ENCODE measurements at places on chromosomes 5 and 9. TPM values are rescaled to one million over a fixed set of nuclear protein-coding genes. Genes with fewer than 3 reads are reported as not detected.

Gene PCDHGB6
- 23.1 TPM for total RNA-seq

Gene ARHGEF28
- 17.0 TPM for total RNA-seq

Gene MCCC2
- total RNA-seq = 48.7 TPM

Gene BAAT
- 0.36 TPM for total RNA-seq

Gene SPINK6
- total RNA-seq = not detected

Gene TNPO1
- 149 TPM for total RNA-seq

Gene HACD4
- total RNA-seq = 0.72 TPM

Gene FAM221B
- total RNA-seq = not detected

Gene PDCD1LG2
- total RNA-seq = not detected

Gene AJM1
- total RNA-seq = 5.1 TPM

Gene RNF180
- 10.9 TPM for total RNA-seq

GRCh38 chr9:107363516-107364152 lies 80.6 kb downstream of the RAD23B start:
- H3K4me3 ChIP-seq = no peak overlapping the region
- H3K4me1 ChIP-seq = peaks cover 26% of the 10 kb centered on the region
- no peaks in the 10 kb centered on the region for H3K27me3 ChIP-seq
- H3K27ac ChIP-seq = no peak overlapping the region

DNA sequence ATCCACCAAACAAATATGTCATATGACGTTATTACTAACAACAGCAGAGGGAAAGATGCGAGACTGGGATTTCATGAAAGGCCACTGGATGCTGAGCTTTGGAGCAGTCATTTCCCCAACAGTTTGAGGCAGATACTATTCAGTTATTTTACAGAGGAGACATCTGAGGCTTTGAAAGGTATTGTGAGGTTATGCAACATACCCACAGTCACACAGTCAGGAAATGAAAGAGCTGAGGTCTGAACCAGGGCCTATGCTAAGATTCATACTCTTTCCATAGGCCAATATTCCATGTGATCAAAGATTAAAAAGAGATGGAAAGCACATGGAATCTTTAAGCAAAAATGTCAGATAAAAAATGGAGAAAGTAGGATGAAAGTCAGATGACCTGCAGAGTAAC lies 63.0 kb downstream of the LPAR1 start:
- no peaks in the 10 kb centered on the region for H3K27me3 ChIP-seq
- H3K36me3 ChIP-seq = peaks cover 2% of the 10 kb centered on the region
- no peak for DNase-seq
- no peak overlapping the region for H3K4me3 ChIP-seq
- H3K27ac ChIP-seq = no peak overlapping the region
- peaks cover 13% of the 10 kb centered on the region for H3K4me1 ChIP-seq

GRCh38 chr9:113464286-113464660 lies 746 bp downstream of the RGS3 start:
- peaks cover 16% of the 10 kb centered on the region for H3K27me3 ChIP-seq
- peaks cover 2% of the 10 kb centered on the region for H3K36me3 ChIP-seq
- peak overlapping the region; percentile 77 for H3K4me3 ChIP-seq

GRCh38 chr9:103627731-103628130 lies 466.4 kb upstream of the SMC2 start:
- no peaks in the 10 kb centered on the region for H3K4me1 ChIP-seq
- no peak overlapping the region for H3K27ac ChIP-seq
- no peak for DNase-seq

DNA sequence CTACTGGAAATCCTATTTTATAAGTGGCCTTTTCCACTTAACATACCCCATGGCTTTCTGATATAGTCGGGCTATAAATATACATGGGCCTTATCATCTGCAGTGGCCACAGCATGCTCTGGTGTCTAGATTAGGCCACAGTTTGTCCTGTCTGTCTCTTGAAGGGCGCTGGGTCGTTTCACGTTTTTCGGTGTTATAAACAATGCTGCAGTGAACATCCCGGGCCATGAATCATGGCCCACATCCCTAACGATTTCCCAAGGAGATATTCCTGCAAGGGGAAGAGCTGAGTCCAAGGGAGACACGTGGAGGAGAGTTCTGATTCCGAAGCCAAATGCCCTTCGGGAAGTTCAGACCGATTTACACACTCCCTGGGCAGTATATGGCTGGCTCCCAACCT lies 8.4 kb downstream of the PLPP7 start:
- no peaks in the 10 kb centered on the region for H3K27me3 ChIP-seq
- H3K36me3 ChIP-seq = no peaks in the 10 kb centered on the region
- H3K4me3 ChIP-seq = no peak overlapping the region
- no peak for DNase-seq
- H3K4me1 ChIP-seq = no peaks in the 10 kb centered on the region
- H3K27ac ChIP-seq = no peak overlapping the region

DNA sequence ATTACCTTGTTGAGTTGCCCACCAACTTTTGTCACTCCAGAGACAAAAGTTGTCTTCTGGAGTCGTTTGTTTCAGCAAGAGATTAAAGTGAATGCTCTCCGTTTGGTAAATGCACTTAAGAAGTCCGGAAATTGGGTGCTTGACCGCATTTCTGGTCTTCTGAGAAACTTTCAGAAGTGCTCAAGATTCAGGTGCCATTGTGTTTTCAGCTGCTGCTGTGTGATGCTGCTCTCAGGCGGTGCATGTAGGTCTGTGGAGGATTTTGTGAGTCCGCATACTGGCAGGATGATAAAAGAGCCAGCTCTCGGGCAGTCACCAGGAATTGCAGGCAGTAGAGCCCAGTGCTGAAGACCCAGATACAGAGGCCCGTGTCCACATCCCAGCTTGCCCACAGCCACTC lies 5.9 kb upstream of the NFIL3 start:
- peaks cover 6% of the 10 kb centered on the region for H3K4me1 ChIP-seq
- H3K27me3 ChIP-seq = peaks cover 35% of the 10 kb centered on the region
- no peak overlapping the region for H3K27ac ChIP-seq
- no peaks in the 10 kb centered on the region for H3K36me3 ChIP-seq

DNA sequence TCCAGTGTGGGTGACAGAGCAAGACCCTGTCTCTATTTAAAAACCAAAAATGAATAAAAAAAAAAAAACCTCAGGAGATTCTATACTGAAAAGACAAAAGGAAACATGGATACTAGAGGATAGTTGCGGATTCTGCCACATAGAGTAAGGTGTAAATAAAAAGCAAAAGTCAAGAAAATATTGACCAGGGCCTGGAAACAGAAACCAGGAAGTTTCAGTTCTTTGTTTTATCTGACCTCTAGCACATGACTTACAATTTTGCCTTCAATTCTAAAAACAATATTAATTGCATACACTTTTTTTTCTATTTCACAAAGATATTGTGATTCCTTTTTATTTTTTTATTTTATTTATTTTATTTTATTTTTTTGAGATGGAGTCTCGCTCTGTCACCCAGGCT lies 96.2 kb upstream of the NMUR2 start:
- peaks cover 8% of the 10 kb centered on the region for H3K27me3 ChIP-seq
- no peaks in the 10 kb centered on the region for H3K36me3 ChIP-seq
- no peak for DNase-seq
- H3K27ac ChIP-seq = no peak overlapping the region
- H3K4me1 ChIP-seq = no peaks in the 10 kb centered on the region

DNA sequence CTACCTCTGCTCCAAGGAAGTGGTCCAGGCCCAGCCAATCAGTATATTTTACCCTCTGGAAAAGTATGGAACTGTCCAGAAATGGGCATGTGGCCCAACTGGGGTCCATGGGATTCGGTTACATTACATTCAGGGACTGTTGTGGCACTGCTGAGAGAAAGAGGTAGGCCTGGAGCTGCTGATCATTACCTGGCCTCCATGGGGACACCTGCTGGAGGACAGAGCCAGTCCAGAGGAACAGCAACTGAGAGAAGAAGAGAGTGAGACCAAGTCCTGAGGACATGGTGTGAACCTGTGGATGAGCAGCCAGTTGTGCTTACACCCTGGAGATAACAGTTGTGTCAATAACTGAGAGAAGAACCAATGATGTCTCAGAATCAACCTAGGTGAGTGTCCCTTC lies 48.2 kb downstream of the HMHB1 start:
- no peaks in the 10 kb centered on the region for H3K27me3 ChIP-seq
- no peak overlapping the region for H3K27ac ChIP-seq
- DNase-seq = no peak
- no peak overlapping the region for H3K4me3 ChIP-seq

- no peaks in the 10 kb centered on the region for H3K27me3 ChIP-seq
- H3K4me1 ChIP-seq = peaks cover 14% of the 10 kb centered on the region
- no peak overlapping the region for H3K4me3 ChIP-seq
- H3K36me3 ChIP-seq = peaks cover 10% of the 10 kb centered on the region
- no peak for DNase-seq
These were observed 74.1 kb downstream of the FNBP1 start for GRCh38 chr9:129968690-129969485.

- H3K27ac ChIP-seq = no peak overlapping the region
- H3K4me3 ChIP-seq = no peak overlapping the region
- peaks cover 2% of the 10 kb centered on the region for H3K4me1 ChIP-seq
- H3K36me3 ChIP-seq = no peaks in the 10 kb centered on the region
- H3K27me3 ChIP-seq = peaks cover 95% of the 10 kb centered on the region
- no peak for DNase-seq
These were observed 13.3 kb upstream of the PITX1 start for GRCh38 chr5:135047347-135047695.

GRCh38 chr5:67432606-67433005 lies 236.0 kb upstream of the CD180 start:
- no peak overlapping the region for H3K27ac ChIP-seq
- no peak for DNase-seq
- no peaks in the 10 kb centered on the region for H3K27me3 ChIP-seq
- H3K36me3 ChIP-seq = no peaks in the 10 kb centered on the region

DNA sequence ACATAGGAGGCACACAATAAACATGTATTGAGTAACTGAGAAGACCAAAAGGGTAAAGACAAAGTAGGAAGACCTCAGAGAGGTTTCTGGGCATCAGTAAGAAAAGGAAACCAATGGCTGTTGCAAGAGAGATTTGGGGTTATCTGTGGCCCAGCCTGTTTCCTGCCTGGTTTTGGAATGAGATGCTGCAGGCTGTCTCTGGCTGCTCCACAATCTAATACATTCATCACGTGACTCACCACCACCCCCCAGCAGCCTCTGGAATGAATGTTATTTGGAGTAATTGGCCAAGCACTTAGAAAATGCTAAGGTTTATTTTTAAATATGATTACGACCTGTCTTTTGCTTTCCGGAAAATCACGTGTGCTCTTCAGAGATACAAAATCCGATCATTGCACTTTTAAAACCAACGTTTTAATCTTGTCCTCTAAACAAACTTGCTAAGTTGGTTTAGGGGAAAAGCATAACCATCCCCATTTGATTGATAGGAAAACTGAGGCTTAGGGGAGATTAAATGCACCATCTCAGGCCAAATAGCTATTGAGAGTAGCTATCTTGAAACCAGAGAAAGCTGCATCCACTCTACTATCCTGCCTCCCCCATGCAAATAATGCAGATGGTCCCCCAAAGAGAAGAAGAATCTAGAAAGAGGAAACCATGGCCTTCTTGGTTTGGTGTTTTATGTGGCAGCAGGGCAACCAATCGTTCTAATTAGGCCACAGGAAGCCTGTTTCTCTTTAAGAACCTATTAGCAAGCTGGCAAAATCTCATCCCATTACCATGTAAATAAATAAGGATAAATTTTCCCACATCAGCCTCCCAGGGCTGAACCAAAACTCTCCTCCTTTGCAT lies 151.8 kb upstream of the ADRA1B start:
- no peaks in the 10 kb centered on the region for H3K36me3 ChIP-seq
- H3K27ac ChIP-seq = no peak overlapping the region
- no peak overlapping the region for H3K4me3 ChIP-seq
- H3K27me3 ChIP-seq = peaks cover 14% of the 10 kb centered on the region
- DNase-seq = no peak

DNA sequence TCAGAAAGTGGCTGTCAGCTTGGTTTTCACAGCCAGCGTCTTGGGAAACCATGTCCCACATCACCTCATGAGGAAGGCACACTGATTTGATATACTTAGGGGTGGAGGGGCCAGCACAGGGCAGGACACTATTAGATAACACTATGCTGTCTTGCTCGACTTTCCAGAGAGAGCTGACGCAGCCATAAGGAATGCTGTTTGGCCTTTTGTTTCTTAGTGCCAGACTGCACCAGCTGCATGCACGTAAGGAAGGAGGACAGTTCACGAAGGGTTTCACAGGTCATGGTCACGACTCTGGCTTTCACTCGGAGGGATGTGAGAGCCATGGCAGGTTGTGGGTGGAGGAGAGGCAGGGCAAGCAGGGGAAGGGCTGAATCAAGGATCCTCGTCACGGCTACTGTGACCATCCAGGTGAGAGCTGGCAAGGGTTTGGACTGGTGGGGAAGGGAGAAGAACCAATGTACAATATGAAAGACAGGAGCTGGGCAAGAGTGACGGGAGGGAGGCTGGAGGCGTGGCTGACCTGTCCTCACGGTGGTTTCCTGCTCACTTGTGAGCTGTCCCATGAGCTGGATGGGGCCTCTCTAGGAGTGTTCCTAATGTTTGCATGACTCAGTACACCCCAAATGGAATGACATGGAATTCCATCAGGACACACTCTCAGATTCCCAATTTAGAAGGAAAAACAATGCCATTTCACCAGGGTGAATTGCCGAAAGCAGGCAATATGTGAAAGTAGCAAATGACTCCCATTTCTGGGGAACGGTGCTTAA lies 61.7 kb downstream of the OTULIN start:
- no peak for DNase-seq
- no peak overlapping the region for H3K27ac ChIP-seq
- H3K4me1 ChIP-seq = peaks cover 21% of the 10 kb centered on the region
- no peaks in the 10 kb centered on the region for H3K27me3 ChIP-seq
- H3K4me3 ChIP-seq = no peak overlapping the region

DNA sequence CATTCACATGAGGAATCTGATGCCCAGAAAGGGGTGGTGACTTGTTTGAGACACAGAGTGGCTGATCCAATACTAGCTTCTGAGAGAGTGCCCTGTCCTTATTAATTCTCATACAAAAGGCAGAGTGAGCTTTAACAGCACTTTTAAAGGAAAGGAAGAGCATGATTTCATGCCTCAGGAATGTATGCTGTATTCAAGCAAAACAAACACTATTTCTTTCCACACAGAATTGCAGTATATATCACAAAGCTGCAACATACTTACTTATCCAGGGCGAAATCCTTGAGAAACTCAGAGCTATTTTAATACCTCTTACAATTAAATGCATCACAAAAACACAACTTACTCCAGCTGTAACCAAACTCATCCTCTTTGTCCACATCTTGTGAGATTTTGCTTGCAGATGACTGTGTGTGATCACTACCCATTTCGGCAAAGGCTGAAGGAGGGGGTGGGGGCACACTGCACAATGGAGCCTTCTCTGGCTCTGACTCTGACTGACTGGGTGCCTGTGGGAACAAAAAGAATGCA lies 139.8 kb downstream of the MPDZ start:
- H3K27ac ChIP-seq = peak overlapping the region; percentile 91
- H3K4me1 ChIP-seq = peaks cover 13% of the 10 kb centered on the region
- no peak overlapping the region for H3K4me3 ChIP-seq
- no peaks in the 10 kb centered on the region for H3K27me3 ChIP-seq
- H3K36me3 ChIP-seq = peaks cover 18% of the 10 kb centered on the region

DNA sequence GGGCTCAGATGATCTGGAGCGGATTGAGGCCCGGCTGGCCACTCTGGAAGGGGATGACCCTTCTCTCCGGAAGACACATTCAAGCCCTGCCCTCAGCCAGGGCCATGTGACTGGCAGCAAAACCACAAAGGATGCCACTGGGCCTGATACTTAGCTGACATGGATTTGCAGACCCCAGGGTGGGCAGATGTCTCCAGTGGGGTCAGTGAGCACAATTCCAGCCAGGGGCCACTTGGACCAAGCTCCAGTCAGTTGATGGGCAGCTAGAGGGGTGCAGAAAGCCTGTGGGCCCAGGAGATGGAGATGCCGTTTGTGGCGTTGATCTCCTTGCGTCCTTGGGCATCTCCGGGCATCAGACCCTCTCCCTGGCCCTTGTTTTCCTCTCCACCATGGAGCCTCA lies 46.7 kb downstream of the PSD2 start:
- no peak overlapping the region for H3K4me3 ChIP-seq
- no peaks in the 10 kb centered on the region for H3K36me3 ChIP-seq
- DNase-seq = no peak
- H3K27ac ChIP-seq = no peak overlapping the region
